ENCODE measurements at places on chromosomes 5 and 9.

GRCh38 chr5:38739705-38740045 is 106.1 kb upstream of the OSMR start:
- DNase-seq, result no peak

DNA sequence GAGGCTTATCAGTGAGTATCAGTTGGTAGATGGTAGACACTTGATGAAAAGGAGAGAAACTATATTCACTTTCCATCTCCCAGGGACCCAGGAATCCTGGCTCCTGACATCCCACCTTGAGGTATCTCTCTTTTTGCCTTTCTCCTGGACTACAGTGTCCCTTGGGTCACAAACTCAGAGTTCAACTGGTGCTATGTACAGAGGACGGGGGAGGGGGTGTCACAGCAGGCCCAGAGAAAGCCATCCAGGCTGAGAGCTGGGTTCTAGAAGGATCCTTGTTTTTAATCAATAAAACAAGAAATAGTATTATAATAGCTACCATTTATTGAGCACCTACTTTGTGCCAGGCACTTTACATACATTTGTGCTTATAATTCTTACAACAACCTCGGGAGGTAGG is 10.3 kb downstream of the MYORG start:
- no peak for DNase-seq

- DNase-seq, result no peak
These were observed at the start of gene TMEM171 for GRCh38 chr5:73120222-73121118. TSS of gene TMEM171 (plus strand) at chr5:73120575. CDS start at chr5:73123374, 2,799 bp downstream.

DNA sequence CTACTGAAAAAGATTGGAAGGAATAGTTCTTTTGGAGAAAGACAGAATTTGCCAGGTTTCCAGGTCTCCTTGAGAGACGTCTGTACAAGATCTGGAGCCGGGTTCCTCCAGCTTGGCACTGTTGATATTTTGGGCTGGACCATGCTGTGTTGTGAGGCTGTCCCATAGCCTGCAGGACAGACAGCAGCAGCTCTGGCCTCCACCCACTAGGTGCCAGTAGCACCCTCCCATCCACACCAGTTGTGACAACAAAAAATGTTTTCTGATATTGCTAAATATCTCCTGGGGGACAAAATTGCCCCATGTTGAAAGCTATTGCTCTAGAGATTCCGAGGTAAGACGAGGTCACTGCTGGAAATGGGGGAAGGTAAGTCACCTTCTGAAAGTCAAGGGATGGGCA is 287.7 kb upstream of the DAP start:
- DNase-seq, result peak; percentile 3

DNA sequence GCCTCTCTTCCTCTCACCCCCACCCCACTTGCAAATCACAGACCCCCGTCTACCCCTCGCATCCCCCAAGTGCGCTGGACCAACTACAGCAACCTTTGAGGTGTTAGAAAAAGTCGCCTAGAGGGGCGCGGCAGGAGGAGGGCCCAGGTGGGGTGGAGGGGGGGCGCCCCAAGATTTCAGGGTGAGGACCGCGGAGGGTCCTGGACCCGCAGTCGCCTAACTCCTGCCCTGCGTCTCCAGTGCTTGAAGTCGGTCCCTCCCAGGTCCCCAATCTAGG is 379 bp upstream of the EGFLAM start:
- DNase-seq, result no peak

DNA sequence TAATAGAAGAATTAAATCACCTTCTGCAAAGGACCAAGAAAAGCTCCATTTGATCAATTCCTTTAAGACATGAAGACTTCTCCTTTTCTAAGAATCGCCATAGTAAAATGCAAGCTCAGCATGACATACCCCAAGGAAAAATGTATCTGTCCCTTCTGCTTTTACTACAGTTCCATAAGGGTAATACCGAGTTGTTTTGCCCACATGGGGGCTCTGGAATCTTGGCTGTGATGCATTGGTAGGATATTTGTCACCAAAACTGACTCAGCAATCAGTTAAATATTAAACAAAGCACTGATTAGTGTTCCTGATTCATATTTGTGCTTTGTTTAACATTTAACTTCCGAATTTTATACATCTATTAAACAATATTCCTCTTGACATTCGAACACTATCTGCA is 24.3 kb upstream of the KCNIP1 start:
- DNase-seq, result no peak

GRCh38 chr5:127840198-127840524 is 137.0 kb downstream of the CCDC192 start:
- DNase-seq, result no peak

DNA sequence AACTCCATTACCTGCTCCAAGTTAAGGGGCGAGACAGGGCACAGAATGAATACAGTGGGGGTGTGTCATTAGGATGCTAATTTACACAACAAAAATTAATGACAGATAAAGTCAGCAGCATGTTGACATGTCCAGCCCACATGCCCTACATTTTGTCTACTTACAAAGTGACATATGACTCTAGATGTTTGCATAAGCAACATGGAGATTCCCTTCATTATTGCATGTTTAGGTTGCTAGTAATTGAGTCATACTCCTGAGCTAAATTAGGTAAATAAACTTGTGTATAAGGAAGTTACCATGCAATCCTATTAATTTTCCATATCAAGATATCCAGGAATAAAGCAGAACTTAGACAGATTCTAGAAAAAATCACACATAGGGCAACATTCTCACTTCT is 232.2 kb downstream of the PDE4D start:
- DNase-seq, result no peak

All from activated CD4-positive, alpha-beta T cell treated with anti-CD3 and anti-CD28 coated beads for 48 hours (primary cell).